ENCODE measurements at places on chromosomes 6 and 20.

- no peak for DNase-seq
Measured at GRCh38 chr6:37759221-37760144, 60.0 kb upstream of the ZFAND3 start.

- DNase-seq: peak; percentile 38
Measured at GRCh38 chr20:51966296-51966971, 164.1 kb upstream of the SALL4 start.

GRCh38 chr6:119862719-119863118, 513.2 kb upstream of the MAN1A1 start:
- DNase-seq: no peak

DNA sequence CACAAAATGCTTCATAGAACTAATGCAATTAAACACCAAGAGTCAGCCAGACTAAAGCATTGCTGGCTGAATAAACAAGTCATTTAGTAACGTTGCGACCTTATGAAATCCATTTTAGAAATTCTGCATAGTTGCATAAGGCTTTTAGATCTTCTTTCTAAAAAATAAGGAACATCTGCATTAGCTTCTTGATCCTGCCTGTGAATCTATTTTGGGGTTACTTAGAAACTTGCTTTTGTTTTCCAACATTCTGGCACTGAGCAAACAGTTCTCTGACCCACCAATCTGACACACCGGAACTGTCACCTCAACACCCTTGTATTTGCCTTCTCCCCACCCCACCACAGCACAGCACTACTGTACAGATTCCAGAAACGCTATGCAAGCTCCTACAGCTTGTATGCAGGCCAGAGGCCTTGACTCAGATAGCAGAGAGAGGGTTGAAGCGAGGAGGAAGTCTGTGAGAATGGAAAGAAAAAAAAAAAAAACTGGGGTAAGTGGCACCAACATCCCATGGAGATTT, 55.0 kb downstream of the KIF13A start:
- DNase-seq: no peak

DNA sequence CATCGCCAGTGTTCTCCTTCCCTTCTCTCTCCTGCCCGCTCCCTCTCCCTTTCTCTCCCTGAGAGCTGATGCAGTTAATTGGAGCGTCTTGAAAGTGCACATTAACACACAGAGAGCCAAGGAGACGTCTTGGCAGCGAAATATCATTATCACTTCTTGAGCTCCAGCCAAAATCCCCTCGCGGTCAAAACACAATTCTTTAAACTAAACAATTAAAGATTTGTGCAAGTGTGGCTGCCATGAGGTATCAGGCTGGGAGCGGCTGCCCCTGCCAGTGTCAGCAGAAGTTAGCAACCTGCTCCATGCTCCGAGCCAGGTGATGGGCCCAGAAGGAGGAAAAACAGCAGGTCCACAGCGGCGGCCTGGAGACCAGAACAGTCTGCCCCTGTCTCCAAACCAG, 100.9 kb upstream of the FOXP4 start:
- no peak for DNase-seq

GRCh38 chr6:1393641-1394283, 4.4 kb downstream of the FOXF2 start:
- DNase-seq: no peak

GRCh38 chr6:163371129-163371528, 43.4 kb upstream of the QKI start:
- DNase-seq: no peak

DNA sequence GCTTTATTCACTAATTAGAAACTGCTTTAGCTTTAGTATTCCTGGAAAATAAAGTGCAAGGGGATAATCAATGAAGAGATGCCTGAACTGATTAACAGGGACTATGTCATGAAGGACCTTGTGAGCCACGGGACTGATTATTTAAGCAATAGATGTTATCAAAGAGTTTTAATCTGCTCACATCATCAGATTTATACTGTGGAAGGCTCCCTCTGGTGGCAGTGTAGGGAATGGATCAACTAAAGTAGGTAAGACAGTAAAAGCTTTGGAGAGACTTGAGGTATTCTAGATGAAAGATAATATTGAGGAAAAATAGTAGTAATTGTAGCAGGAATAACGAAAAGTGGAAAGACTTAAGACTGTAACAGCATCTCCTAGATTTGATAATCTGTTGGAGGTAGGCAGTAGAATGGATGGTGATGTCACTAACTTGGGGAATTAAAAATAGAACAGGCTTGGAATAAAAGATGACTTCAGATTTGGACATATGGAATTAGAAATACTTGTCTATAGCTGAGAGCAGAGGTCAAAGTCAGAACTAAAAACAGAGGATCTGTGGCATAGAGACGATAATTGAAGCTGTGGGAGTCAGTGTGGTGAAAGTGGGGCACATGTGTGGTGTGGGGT, 80.3 kb upstream of the HTR1E start:
- DNase-seq: peak; percentile 2

DNA sequence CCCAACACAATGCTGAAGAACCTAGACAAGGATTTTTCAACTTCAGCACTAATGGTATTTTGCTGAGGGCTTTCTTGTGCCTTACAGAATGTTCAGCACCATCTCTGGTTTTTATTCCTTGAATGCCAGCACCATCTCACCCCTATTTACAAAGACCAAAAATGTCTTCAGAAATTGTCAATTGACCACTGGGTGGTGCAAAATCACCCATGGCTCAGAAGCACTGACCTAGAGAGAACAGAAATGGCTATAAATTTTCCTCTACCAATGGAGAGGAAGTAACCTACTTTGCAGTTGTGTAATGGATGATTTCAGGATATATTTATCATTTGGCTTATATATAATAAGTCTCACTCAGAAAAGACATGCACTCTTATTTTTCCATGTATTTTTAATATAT, 431.0 kb upstream of the IRAK1BP1 start:
- no peak for DNase-seq

DNA sequence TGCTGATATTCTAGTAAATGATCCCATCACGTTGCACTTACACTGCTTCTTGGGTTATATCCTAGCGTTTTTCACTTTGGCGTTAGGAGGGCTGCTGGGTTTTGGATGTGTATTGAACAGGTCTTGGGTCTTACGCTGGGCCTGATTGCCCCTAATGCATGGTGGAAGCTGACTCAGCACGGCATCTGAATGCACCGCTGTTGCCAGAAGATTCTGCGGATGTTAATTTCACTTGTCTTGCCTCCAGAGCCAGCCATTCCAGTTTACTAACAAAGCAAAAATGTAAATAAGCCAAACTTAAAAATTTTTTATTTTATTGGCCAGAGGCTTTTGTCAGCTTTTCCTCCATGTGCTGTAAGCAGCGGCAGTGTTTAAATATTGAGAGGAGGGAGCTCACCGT, 233.5 kb downstream of the TMEM242 start:
- DNase-seq: no peak

DNA sequence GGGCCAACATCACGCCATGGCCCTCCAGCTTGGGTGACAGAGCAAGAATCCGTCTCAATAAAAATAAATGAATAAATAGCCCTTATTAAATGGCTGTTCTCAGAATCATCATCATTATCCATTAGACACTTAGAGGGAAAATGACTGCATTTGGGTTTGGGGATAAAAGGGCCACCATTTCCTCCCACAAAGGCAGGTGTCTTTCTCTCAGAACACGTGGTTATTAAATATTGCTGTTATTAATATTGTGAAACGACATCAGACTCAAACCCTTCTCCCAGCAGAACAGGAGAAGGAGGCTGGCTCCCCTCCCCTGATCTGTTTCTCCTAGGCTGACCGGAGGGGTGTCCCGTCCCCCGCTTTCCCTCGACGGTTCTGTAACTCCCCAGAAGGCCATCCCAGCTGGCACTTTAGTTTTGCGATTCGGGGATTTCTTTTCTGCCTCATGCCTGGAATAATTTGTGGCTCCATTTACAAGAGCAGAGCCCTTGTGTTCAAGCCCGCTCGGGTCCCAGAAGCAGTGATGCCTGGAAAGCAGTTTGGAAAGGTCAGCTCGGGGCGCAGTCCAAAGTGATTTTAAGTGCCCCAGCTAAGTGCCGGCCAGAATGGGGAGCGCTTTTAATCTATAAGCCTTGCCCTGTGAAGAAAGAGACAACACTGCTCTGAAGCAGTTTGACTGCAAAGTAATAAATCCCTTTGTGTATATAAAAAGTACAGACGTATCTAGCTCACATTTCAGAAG, 41.9 kb downstream of the EYA2 start:
- no peak for DNase-seq

GRCh38 chr6:83169511-83169910, 23.6 kb downstream of the PGM3 start:
- no peak for DNase-seq

DNA sequence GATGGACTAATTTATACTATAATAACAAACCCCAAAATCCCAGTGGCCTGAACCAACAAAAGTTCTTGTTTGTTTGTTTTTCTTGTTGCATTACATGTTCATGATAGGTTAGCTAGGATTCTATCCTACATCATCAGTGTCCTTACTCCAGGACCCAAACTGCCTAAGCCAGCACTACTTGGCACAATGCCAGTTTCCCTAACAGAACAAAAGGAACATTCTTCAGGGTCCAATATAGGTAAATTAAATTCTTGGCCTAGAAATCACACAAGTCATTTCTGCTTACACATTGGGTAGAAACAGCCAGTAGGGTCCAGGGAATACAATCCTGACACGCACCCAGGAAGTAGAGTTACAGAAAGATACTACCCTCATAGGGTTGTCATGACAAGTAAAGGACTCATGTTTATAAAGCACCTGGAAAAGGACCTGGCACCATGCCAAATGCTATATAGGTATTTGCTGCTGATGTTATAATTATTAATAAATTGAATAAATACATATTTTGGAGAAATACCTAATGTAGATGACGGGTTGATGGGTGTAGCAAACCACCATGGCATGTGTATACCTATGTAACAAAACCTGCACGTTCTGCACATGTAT, 38.8 kb downstream of the RCAN2 start:
- DNase-seq: no peak

- no peak for DNase-seq
Measured at GRCh38 chr20:12808006-12808567, 200.7 kb upstream of the SPTLC3 start.

GRCh38 chr6:44289726-44290260, 19.5 kb downstream of the TMEM151B start:
- no peak for DNase-seq

DNA sequence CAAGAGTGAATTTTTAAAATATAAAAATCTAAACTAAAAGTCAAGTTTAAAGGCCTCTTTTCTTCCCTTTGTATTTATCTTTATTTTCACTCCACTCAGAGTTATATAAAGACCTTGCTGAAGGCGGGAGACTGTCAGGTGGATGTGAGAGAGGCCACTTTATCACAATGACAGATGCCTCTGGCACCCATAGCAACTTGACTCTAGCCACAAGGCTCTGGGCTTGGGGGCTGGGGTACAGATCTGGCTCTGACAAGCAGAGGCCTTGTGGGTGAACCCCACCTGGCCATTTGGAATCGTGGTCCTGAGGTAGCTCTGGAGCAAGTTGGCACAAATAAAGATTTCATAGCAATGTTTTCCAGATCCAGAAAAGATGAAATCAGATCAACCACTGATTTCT, 417.2 kb downstream of the RFPL4B start:
- no peak for DNase-seq

- DNase-seq: no peak
Measured at GRCh38 chr20:48193627-48194425, 408.5 kb upstream of the SULF2 start.

GRCh38 chr20:39576771-39577170, 614.6 kb downstream of the DHX35 start:
- no peak for DNase-seq

- DNase-seq: no peak
Measured at GRCh38 chr20:59515013-59515905, 89.1 kb upstream of the PHACTR3 start.

DNA sequence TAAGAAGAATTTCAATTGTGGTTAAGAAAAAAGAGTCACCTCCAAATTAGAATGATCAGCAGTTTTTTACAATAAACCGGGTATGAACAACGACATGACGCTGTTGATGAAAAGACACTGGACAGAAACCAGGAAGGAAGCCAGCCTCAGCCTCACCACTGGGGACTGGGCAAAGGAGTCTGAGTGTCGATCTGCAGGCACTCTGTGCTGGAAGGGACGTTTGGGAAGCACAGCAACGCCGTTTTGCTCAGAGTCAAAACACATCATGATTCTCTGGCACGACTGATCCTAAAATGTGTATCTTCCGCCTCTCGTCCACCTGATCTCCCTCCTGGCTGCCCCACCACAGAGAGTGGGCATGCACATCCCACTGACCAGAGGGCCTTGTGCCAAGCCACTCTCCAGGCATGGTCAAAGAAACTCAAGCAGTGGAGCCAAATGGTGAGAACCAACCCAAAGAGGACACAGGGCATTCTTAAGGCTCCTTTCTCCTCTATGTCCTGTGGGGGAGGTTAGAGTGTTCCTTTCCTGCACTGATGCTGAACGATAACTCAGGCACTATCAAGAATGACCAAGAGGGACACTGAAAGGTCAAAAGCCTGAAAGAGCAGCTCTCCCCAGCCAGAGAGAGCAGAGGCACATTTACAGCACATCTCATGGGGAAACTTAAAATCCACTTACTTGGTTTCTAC, 68.8 kb downstream of the AGPAT4 start:
- no peak for DNase-seq

GRCh38 chr20:31712112-31712553, 10.5 kb downstream of the BCL2L1 start:
- DNase-seq: no peak

DNA sequence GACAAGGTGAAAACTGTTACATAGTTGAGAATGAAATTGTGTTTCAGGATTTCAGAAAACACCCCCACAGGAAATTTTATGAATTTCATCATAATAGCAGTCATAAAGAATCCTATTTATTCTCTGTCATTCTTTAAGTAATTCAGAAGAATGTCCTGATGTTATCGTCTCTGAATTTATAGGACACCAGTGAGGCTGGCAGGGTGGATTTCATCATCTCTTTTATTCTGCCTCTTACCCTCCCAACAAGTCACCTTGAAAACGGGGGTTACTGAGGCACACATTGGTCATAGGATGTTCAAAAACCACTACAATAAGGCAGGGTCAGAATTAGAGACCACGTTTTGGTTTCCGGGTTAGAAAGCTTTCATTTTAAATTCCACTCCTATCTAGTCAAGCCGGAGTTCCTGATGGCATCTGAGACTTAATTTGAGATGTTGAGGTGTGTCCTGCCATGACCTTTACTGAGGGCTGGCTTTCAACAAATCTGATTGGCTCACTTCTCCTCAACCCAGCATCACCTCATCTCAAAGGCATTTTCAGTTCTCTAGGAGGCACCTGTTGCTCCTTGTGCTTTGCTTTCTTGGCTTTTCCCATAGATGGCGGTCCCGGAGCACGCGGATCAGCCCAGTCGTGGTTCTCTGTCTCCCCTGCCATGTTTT, 230.6 kb upstream of the SUPT3H start:
- peak; percentile 70 for DNase-seq

GRCh38 chr20:23237201-23237600, 113.4 kb upstream of the NXT1 start:
- no peak for DNase-seq

GRCh38 chr6:168737481-168737880, 296.5 kb downstream of the SMOC2 start:
- DNase-seq: peak; percentile 5

DNA sequence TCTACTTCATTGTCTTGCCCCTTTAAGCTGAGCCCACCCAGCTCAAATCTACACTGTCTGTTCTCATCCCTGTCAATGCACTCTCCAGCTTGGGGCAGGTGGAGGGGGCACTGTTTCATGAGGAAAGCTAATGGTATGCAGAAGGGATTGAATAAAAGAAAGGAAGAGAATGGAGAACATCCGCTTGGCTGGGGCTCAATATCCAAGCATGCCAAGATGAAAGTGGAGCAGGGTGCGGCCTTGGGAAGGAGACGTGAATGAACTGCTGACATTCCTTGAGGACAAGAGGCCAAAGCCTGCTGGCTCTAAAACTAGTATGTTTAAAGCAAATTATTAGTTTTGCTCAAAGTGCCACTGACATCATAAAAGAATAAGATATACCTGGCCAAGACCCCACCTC, 24.2 kb downstream of the AKAP12 start:
- DNase-seq: no peak
